ENCODE measurements at places on chromosomes 3 and 15.

GRCh38 chr15:81942157-81942556 lies 103.7 kb downstream of the MEX3B start:
- no peak for DNase-seq

DNA sequence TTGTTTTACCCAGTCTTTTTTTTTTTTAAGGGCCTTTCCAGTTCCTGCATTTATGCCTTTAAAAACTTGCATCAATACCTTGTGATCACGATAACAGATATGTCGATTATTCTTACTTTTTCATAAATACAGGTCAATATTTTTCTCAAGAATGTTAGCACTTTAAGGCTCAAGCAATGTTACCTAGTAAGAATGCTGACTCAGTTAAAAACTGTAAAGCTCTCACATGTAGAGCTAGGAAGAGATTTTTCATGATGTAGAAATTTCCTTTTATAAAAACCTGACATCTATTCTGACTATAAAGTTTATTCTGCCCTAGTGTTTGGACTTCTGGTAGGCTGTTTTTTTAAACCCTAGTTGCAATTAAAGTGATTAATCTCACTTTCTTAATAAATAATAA lies 684.0 kb downstream of the ZBBX start:
- no peak for DNase-seq

GRCh38 chr3:129126726-129127280 lies 5.2 kb upstream of the RAB43 start:
- no peak for DNase-seq

- DNase-seq = no peak
These were observed 75.3 kb upstream of the COL8A1 start for GRCh38 chr3:99562990-99563607.

- DNase-seq = no peak
These were observed 723.8 kb downstream of the TUSC7 start for GRCh38 chr3:117433427-117433826.

DNA sequence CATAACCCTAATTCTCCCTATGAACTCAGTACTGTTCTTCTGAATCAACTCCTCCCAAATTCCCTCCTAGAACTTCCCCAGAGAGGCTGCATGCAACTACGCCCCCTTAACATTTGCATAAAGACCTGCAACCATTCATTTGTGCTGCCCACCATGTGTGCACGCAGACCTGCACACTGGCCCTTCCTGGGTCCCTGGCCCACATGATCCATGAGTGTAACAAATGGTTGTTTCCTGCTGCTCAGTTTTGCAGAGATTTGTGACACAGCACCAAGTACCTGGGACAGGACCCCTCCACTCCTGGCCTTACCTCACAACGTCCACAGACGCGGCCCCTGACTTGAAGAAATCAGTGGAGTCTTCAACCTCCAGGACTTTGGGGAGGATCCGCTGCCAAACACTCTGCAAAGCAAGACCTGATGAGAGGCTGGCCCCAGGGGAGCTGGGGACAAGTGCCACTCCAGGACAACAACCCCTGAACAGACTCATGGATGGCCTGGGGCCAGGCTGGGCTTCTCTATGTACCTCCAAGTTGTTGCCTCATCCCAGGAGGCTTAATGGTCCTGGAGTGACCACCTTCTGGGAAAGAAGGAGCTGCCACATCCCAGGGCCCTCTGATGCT lies 33.8 kb downstream of the ALDH1L1 start:
- no peak for DNase-seq

GRCh38 chr3:62546266-62546665 lies 172.9 kb upstream of the FEZF2 start:
- DNase-seq = no peak

- no peak for DNase-seq
These were observed 91.4 kb upstream of the TUSC7 start for GRCh38 chr3:116618138-116618537.

GRCh38 chr3:108602935-108603294 lies 13.4 kb downstream of the DZIP3 start:
- DNase-seq = no peak

DNA sequence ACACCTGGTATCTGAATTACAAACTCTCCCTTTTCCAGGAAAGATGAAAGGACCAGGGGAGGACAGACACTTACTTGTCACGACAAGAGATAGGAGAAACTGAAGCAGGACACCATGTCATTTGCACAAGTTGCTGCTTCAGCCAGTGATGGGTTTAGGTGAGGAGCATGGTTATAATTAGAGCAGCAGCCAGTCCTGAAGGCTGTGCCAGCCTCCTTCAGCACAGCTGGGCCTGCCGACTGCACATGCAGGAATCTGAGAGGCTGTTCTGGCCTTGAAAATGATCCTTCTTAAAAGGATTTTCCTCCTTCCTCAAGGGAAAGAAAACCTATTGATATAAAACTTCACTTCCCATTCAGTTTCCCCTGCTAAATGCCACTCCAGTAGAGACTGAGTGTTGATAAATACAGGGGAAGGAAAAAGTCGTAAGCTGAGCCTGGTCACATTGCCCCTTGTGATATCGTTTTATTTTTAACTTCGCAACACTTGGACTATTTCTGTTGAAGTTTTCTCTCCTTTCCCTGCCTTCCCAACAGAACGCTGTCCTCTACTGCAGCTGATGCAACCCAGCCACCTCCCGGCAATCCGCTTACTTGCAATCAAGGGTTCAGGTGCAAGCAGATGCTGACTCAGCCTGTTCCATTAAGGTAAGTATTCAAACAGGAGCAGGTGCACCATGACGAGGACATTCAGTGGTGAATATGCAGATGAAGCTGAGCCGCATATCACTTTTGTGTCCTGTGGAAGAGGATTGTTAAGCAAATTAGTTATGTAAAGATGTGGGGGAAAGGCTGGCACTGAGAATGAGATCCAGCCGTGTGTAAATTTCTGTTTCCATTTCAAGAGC lies at the start of gene FBXO40:
Gene FBXO40 (plus strand): TSS at position 524 of the 847 bp plus-strand sequence. CDS start 27,197 bp downstream, outside the sequence.
- DNase-seq = no peak

DNA sequence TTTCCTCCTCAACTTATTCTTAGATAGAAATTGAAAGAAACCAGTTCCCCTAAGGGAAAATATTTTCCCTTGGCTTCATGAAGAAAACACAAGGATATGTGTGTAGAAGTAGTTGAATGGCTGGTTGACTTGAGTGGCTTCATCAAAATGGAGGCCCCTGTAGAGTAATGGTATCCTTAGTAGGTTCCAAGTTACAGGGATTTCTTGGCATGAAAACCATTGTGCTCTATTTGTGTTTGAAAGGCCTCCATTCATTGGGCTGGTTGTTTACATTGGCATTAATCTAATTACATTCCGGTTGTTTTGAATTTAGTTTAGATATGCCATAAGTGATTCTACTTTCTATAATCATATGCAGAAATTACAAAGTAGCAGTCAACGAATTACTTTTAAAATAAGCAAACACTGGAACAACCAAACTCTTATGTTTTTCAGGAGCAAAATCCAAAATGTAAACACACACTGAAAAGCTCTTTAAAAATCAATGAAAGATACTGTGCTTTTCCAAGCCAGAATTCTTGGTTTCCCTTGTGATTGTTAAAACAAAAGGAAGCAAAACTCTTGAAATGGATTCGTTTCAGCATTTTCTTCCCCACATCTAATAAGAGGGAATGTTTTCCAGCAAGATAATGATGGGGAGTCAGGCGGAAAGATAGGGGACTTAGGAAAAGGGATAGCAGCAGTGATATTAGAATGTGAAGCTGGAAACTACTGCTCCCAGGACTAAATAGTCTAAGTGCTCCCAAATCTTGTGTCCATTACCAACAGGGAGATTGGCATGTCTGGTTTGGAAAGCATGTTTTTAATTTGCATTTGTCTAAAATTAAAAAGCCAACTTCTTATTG lies 77.0 kb downstream of the EPHA3 start:
- no peak for DNase-seq

DNA sequence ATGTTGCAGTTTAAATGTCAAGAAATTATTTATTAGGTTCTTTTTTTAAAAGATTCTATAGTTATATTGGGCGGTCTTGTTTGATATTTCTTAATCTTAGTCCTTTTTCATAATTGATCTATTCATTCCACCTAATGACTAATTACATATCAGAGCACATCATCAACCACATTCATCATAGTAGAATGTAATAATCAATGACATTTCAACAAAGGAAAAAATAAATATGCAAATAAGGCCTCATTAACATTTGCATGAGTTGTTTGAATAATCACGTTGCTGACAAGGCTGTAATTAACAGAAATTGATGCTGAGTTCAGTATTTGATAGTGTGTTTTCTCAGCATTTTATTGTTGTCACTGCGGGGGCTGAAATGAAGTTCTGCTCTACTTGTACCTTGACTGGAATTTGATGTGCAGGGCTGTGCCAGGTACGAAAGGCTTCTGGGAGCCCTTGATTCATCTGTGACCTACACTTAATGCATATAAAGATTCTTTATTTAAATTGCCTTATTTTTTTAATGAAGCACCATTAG lies 215.7 kb downstream of the TCF12 start:
- DNase-seq = no peak

GRCh38 chr3:148457886-148458285 lies 239.8 kb upstream of the AGTR1 start:
- DNase-seq = no peak

- DNase-seq = no peak
These were observed 412.0 kb downstream of the FHIT start for GRCh38 chr3:60839246-60839645.

GRCh38 chr3:179452176-179452564 lies 900 bp upstream of the GNB4 start:
- no peak for DNase-seq

GRCh38 chr3:76063811-76064210 lies 278.5 kb upstream of the ZNF717 start:
- DNase-seq = no peak

DNA sequence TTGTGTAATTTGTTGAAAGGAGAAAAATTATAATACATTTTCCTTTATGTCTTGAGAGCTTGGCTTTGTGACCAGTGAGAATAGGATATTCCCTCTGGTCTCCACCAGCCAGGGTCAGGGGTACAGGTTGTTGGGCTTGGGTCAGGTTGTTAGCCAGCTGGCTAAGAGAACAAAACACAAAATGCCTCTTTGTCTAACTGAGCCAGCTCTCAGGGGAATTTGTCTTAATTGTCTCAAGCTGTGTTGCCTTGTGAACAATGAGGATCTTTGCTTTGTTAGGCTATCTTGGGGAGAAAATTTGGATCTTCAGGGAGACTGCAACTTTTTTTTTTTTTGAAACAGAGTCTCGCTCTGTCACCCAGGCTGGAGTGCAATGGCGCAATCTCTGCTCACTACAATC lies 17.7 kb upstream of the GK5 start:
- no peak for DNase-seq

DNA sequence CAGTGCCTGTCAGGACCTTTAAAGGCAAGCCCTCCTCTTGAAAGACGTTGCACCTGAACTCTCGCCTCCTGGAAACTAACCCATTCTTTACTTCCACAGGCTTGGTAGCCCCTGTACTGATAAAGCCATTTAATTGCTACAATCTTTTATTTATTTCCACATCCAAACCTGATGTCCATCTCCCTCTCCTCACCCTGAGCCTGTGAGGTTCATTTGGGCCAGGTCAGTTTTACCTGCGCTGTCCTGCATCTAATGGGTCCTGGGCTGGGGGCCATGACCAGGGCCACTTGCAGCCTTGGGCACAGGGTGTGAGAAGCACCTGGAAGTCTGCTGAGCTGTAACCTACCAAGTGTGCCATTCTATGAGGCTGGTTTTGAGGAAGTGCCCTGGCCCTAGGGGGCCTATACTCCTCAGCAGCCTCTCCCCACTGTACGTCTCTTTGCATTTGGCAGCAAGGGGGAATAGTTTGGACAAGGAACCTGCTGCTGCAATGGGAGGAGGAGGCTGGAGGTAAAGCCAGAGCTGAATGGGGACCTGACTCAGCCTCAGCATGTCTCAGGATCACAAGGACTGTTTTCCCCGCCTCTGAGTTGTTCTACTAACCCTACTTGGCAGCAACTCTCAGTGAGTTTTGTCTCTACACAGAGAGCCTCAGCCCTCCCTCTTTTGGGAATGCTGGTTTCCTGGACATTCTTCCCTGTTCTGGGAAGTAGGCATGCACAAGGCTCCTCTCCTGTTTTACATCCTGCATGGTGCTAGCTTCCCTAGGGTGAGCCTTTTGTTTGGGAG lies 53.8 kb downstream of the WDR76 start:
- DNase-seq = no peak

- no peak for DNase-seq
These were observed 14.0 kb downstream of the ETV5 start for GRCh38 chr3:186094696-186095425.

- DNase-seq = no peak
These were observed 64.6 kb upstream of the P2RY1 start for GRCh38 chr3:152770296-152770695.

DNA sequence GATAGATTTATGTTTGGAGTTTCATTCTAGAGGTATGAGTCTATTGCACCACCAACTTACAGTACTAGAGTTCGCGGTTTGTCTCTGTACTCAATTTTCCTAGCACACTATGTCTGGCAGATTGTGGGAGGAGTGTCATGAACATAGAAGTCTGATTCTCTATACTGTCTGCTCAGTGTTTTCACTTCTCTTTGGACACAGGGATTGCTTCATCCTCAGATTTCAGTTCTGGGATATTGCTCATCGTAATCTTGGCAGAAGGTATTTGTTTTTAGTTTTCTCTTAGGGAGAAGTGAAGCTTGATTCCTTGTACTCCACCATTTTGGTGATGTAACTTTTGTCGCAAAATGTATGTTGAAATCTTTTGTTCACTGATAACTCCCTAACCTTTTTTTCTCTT lies 27.8 kb upstream of the AZI2 start:
- DNase-seq = no peak

DNA sequence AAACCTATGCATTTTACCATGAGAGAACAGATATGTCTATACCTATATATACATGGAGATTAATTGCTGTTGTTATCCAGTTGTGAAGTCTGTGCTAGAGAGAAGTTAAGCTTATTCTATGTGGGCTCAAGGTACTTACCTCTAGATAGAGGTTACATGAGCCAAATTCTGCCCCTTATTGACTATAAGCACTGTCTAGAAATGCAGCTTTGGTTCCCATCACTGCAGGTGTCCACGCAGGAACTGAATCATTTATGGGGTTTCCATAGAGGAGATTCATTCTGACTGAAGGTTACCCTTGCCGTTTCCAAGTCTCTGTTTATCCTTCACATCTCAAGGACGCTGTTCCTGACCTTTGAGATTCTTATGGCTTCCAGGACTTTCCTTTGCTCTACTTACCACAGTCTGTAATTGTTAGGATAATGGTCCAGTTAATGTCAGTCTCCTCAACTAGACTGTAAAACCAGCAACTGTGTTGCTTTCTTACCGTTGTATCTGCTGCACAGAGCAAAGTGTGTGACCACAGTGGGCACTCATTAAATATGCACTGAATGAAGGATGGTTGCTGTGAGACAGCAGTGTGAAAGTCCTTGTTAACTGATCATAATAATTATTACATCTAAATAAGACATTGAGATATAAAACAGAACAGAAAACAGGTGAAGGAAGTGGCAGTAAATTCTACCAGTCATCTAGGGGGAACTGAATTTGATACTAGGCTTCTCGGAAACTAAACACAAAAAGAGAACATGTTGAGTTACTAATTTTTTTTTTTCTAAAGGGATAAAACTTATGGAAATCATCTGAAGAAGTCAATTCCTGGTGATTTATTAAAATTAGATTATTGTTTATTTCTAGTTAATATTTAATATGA lies 44.0 kb upstream of the BCL6 start:
- DNase-seq = no peak

- DNase-seq = no peak
These were observed 11.4 kb downstream of the SKIL start for GRCh38 chr3:170368921-170369320.

- no peak for DNase-seq
These were observed 28.3 kb upstream of the MINDY4B start for GRCh38 chr3:150933473-150933995.
